ENCODE measurements at places on chromosomes 12 and 14.

- no peak for DNase-seq
These were observed 496.9 kb upstream of the TMEM132C start for GRCh38 chr12:127770118-127770517.

DNA sequence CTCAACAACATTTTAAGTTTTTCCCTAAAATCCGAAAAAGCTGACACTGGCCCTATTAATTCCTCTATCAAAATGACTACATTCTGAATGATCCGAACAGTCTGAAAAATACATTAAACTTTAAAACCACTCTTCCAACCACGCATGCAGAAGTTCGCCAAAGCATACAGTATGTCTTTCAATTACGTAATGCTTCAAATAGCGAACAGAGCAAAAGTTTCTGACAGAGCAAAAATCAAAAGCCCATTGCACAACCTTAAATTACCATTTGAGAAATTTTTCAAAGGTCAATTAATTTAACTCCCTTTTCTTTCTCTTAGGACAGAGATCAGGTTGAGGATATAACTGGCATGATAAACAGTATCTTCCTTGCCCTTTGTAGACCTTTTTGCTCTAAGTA lies 33.2 kb downstream of the LRIG3 start:
- DNase-seq = no peak

DNA sequence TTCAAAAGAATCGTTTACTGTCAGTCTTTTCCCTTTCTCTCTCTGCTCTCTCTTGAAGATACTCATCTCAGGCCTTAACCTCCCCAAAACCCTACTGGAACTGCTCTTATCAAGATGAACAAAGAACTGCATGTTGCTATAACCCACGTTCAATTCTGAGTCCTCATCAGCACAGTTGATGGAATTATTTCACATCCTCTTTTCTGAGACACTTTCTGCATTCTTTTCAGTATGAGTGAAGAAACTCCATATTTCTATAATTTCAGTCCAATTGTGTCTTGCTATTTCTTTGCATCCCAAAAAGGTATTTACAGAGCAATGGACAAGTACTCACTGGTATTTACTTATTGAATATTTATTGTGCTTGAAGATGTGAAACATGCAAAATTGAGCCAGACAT lies 160.1 kb upstream of the CPNE8 start:
- DNase-seq = no peak

DNA sequence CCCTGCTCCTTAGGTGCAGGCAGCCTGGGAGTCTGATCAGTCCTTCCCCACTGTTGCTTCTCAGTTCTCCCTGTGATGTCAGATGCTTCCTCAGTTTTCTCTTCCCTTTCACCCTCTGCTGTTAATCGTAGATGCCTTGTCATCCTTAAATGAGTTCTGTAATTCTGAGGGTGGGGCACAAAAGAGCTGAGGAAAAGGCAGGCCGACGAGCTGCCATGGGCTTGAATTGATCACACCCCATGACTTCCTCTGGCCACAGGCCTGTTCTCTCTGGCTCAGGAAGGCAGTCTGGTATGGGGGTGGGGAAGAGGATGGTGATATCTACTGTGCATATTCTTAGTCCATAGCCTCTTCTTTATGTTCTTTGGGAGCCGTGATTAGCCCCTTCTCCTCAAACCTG lies 5.2 kb upstream of the AP1G2 start:
- no peak for DNase-seq

- DNase-seq = peak; percentile 99
These were observed 61.3 kb upstream of the METAP2 start for GRCh38 chr12:95412482-95413311.

- DNase-seq = no peak
These were observed 35.6 kb downstream of the UBE3B start for GRCh38 chr12:109513051-109513450.

DNA sequence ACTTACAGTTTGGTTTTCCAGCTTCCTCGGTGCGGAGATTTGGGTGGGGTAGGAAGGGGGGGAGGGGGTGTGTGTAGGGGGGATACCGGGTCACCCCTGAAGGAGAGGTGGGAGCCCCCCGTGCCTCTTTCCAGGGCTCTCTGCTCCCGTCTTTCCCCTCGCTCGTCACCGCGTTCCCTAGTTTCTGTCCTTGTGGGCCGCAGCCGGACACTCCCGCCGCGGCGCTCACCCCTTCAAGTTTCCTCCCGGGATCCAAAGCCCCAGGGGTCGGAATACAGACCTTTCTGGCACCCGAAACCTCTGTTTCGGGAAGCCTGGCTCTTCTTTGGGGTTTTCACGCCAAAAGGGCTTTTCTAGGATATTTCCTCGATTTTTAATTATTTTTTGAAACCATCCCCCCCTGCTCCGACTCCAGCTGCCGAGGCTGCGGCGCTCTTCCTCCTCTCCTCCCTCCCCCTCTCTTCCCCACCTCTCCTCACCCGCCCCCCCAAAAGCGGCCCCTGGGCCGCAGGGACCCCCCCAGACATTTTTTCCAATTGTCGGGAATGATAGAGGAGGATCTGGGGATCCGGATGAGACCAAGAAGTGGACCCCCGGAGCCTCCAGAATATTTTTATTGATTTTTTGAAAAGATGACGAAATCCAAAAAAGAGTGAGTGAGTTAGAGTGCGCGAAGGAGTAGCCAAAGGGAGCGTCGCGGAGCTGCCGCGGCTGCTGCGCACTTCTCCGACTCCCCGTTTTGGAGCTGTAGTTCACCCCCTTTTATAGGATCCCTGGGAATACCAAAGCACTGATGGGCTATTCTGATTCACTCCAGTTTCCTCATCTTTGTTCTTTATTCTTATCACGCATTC lies 1.7 kb downstream of the CCND2 start:
- DNase-seq = peak; percentile 27

- DNase-seq = no peak
These were observed 74.6 kb downstream of the KITLG start for GRCh38 chr12:88505696-88506095.

DNA sequence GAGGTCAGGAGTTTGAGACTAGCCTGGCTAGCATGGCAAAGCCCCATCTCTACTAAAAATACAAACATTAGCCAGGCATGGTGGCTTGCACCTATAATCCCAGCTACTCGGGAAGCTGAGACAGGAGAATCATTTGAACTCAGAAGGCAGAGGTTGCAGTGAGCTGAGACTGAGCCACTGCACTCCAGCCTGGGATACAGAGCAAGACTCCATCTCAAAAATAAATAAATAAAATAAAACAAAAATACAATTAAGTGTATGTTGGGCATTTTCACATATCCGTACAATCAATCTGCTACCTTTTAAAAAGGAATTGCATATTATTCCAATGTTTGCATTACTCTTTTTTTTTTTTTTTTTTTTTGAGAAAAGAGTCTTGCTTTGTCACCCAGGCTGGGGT lies 47.7 kb upstream of the HECTD1 start:
- no peak for DNase-seq
